ENCODE measurements at places on chromosomes 11 and 22. TPM values are rescaled to one million over a fixed set of nuclear protein-coding genes. Genes with fewer than 3 reads are reported as not detected.

DNA sequence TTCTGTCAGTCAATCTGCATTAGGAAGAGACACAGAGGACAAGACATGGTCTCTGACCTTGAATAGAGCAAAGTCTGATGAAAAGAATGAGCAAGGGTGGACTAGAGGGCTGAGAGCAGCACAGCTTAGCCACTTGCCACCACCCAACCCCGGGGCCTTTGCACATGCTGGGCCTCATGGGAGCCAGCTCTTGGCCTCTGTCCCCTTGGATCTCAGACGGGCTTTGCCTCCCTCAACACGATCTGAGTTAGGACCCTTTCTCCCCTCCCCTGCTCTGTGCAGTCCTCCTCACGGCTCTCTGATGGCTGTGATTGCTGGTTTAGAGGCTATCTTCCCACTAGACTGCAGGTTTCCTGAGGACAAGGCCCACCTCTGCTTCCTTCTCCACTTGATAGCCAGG is 131.6 kb upstream of the B3GAT1 start:
- DNase-seq, result no peak

DNA sequence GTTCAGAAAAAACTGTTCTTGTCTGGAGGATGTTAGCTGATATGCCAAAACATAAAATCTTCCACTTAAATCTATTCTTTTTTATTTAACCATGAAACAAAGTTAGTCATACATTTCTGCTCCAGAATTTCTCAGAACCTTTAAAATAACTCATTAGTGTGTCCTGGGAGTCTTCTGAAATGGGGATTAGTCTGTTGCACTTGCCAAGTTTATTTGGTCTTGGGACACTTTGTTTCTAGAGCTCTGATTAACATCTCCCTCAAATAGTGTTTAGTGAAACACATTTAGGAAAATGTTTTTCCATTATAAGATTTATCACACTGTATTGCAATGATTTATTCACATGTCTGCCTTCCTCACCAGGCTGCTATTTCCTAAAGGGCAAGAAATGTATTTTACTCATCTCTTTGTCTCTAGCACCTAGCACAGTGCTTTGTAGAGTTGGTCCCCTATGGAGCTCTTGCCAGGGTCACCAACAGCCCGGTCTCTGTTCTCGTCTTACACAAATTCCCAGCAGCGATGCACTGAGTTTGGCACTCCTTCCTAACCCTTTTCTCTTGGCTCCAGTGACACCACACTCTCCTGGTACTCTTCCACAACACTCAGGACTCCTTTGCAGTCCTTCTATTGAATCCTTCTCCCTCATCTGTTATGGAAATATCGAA is 189.2 kb downstream of the CSNK2A3 start:
- DNase-seq, result peak; percentile 33

GRCh38 chr22:20437613-20438426 is at the start of gene SCARF2:
SCARF2 (minus strand) TSS chr22:20437825; CDS start chr22:20437754, 71 bp downstream.
- DNase-seq, result peak; percentile 89

GRCh38 chr22:32561163-32561562 is 86.6 kb downstream of the FBXO7 start:
- DNase-seq, result no peak

Gene GAB4
- total RNA-seq, result not detected

Gene JAM3
- total RNA-seq, result 113 TPM

- DNase-seq, result no peak
Measured at GRCh38 chr11:10505278-10506007, 35.5 kb downstream of the RNF141 start.

Gene KRTAP5-1
- not detected for total RNA-seq

DNA sequence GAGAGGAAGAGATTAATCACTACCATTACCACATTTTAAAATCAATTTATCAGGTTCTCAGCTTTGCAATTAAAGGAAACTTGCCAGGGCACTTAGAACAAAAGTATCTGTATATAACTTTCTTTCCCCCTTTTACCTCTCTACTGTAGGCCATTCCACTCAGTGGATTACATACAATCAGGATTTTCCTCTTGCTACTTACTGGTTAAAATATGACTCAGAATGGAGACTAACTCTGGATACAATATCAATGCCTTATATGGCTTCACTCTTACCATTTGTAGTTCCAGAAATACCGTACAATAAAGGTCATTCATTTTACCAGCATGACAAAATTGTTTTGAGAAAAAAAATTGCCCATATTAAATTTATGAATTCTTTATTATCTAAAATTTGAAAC is 706.8 kb downstream of the KCNA4 start:
- DNase-seq, result no peak
